ENCODE measurements at places on chromosomes 4 and X. TPM values are rescaled to one million over a fixed set of nuclear protein-coding genes. Genes with fewer than 3 reads are reported as not detected.

GRCh38 chr4:30875658-30876269, 155.6 kb downstream of the PCDH7 start:
- no peak for DNase-seq

DNA sequence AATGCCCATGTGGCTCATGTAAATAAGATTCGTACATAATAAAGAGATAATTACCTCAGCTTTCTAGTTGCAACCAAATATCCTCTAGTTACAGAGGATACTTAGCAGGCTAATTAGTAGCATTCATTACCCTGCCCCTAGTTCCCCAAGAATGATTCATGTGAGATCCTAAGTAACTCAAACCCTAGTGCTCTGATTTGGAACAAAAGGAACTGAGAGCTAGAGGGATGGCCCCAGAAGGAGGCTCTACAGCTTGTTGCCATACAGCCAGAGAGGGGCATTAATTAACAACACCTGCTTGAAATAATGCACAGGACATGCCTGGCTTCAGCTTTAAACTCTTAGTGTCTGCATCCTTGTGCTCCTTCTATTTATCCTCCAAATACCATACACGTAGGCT, 32.6 kb upstream of the CBR4 start:
- no peak for DNase-seq

DNA sequence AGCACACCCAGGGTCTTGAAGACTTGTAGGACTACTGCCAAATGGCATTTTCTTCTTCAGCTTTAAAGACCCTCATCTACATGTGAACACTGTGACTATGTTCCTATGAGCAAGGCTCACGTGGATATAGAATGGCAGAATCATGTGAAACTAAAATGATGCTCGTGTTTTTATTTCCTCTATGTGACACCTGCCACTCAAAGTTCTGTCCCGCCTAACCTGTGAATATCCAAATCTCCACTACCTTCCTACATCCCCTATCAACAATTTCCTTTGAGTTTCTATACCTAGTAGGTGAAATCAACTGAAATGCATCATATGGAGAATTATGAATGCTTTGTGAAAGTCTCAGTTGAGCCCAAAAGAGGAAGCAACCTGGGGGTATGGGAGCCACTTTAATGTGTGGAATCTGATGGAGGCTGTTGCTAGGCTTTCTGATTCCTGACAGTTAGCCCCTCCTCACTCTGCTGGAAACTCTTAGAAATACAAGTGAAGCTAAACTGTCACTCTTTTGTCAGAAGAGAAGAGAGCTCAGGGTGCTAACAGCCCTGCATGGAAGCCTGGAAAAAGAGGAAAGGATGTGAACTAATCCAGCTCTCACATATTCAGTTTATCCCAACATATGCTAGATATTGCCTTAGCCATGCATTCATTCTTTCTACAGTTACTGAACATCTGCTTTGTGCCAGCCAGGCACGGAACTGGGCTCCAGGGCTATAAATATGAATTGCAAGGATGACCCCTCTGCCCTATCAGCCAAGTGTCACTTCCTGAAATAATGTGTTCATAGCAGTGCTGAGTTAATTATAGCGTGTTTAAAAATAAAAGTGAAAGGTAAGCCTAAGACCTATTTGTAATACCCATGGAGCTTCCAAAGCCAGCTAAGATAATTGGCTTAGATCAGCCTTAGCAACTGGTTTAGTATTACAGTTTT, 11.0 kb downstream of the LHFPL1 start:
- no peak for DNase-seq

DNA sequence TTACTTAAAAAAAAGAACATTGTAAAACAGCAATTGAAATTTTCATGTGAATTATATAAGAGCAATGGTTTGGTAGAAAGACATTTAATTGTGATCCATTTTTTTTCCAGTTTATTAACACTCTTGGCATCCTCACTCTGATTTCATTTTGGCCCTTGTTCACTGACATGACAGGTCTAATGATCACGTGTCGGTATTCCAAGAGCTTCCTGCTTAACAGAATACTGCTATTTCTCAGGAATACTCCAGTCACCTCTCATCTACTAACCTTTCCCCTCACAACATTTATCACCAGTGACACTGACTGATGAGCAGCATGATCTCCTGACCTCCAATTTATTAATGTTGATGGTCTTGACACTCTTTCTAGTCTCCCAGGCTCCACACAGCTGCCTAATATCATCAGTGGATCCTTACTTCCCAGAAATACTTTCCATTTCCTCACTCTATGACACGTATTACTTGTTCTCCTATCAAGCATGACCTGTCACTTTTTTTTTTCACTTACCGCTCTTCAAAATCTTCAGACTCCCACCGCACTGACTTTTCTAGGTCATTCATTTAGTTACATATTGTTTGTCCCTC, 847.8 kb upstream of the SLIT2 start:
- no peak for DNase-seq

DNA sequence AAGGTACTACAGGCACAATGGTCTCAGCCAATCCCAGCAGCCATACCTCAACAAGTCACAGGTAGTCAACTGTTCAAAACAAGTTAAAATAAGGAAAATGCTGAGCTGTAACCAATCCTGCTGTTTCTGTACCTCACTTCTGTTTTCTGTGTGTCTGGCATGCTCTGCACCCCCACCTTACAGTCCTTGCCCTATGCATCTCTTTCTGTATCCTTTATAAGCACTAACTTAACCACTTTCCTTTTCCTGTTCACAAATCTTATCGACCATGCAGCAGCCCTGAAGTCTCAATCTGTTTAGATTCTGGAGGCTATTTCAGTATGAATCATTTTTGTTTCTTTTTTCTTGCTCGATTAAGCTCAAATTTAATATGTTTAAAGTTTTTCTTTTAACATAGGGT, 12.5 kb upstream of the FAM13A start:
- DNase-seq, result no peak

- DNase-seq, result no peak
These were observed 151.7 kb upstream of the CPEB2 start for GRCh38 chr4:14850455-14851097.

DNA sequence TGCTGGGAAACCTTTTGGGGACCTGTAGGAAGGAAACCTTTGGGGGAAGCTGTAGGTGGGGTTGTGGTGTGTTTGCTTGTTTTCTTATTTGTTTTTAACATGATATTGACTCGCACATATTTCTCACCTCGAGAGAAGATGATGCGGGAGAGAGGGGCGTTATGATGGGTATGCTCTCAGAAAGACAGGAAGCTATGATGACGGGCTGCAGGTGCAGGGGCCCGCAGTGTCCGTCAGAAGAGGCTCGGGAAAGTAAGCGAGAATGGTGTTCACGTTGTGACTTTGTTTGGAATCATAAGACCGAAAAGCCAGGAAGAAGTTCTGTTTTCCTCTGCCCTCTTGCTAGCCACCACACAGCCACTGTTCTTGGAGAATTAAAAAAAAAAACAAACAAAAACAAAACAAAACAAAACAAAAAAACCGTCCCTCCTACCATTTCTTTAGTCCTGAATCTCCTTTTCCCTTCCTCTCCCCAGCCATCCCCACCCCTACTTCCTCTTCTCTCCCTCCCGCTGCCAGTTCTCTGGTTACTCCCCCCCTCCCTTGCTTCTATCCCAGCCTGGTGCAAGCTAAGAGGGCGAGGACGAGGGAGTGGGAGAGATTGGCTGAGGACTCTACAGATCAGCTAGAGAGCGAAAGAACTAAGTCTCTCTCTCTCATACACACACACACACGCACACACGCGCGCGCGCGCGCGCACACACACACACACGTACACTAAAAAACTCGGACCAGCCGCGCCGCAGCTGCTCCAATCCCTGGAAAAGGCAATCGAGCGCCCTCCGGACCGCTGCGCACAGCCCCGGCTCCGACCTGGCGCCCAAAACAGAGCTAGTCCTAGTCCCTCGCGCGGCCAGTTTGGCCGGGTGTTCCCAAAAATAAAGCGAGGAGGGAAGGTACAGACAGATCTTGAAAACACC, at the start of gene BMP3:
Gene BMP3 (plus strand): TSS at position 648 of the 920 bp plus-strand sequence. CDS start 577 bp downstream, outside the sequence.
- no peak for DNase-seq

DNA sequence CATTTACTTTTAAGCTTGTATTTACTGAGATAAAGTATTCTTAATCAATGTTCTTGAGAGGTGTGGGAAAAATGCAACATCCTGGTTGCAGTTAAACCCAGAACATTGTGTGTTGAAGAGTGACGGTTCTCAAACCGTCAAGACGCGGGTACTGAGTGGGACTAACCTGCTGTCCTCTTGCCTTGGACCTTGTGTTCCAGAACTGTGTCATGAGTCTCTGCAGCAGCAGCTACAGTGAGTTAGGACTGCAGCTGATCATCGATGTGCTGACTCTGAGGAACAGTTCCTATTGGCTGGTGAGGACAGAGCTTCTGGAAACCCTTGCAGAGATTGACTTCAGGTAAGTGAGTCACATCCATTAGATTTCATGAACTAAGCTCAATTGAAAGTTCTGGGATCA, 59.7 kb downstream of the HTT start:
- no peak for DNase-seq

- no peak for DNase-seq
These were observed 744.2 kb upstream of the GRIA3 start for GRCh38 chrX:122439831-122440230.

DNA sequence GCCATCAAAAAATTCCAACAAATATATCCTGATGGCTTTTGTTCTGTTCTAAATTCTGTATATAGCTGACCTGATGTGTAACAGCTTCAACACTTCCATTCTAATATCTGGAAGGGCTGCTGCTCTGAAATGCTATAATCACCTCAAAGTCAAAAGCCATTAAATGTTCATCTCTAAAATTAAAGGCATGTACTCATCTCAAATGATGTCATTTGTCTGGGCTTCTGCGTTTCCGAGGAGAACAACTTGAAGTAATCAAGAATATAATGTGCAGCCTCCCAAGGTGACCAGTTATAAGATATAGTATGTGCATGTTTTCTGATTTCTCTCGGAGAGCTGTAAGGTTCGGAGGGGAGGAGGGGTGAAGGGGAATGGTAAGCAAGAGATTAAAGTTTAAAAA, 237.6 kb downstream of the SCFD2 start:
- DNase-seq, result no peak

GRCh38 chrX:124619710-124620109, 273.3 kb downstream of the SH2D1A start:
- DNase-seq, result no peak

DNA sequence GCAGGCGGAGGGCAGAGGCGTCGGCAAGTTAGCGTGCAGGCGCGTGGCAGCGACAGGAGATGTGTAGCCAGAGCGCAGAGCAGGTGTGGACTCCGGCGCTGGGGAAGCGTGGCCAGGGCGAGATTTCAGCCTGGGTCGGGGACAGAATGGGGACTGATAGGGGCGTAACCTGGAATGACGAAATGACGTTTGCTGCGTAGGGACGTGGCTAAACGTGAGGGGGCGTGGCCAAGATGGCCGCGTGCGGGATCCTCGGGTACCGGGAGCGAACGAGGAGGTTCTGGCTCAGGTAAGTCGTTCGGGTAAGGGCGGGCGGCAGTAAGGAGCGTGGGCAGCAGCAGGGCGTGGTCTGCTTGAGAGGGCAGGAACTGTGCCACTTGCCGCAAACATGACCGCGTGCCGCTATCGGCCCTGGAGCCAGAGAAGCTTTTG, 10.9 kb upstream of the CLTRN start:
- DNase-seq, result peak; percentile 78

Gene TEX28
- total RNA-seq, result not detected

Gene SPIN4
- 0.91 TPM for total RNA-seq

Gene HTR2C
- total RNA-seq, result not detected

Gene DSPP
- total RNA-seq, result not detected

Gene AKAP4
- not detected for total RNA-seq

Gene ATP5ME
- 914 TPM for total RNA-seq
